ENCODE measurements at places on chromosomes 16 and 17.

- no peak for DNase-seq
Observed at GRCh38 chr17:30304778-30305177, 13.0 kb upstream of the BLMH start.

DNA sequence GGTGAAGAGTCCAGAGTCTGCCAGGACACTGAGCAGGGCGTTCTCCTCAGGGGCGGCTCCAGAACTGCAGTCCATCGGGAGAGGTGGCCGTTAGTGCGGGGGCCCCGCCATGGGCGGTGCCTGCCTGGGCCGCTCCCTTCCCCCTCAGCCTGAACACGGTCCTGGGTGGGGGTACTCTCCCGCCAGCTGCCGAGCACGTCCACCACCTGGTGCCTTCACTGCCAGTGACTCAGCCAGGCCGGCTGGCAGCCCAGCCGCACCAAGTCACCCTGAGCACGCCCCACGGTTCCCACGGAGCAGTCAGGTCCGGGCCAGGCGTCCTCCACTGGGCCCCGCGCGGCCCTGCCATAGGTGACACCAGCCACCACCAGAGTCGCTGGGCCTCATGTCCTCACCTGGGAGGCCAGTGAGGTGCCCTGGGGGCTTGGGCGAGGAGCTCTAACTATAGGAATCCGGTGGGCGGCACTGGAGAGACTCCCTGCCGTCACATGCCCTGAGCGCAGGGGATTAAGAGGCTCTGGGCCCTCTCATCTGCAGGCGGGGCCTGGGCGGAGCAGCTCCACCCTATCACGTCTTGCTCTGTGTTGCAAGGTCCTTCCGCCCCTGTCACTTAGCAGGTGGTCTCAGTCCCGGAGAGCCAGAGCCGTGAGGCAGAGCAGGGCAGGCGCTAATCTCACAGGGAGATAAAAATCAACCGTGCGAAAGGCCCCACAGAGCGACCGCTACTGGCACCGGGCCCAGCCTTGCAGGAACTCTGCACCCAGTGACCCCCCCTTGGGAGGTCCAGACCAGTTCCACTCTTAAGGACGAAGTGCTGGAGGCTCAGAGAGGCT lies 14.3 kb downstream of the PIEZO1 start:
- no peak for DNase-seq

DNA sequence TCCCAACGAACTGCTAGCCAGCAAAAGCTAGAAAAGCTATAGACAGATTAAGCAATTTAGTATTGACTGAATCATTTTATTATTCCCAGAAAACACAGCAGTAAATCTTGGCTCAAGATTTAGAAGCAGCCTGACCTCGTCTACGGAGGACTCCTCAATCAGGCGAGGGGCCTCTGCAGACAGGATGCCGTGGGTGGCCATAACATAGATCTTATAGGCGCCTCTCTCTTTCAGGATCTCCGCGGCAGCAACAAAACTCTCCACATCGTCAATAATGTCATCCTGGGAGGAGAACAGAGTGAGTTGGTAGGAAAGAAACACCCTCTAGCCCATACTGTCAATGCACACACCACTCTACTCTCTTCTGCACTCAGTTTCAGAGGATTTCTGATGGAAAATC lies 4.7 kb upstream of the QRICH2 start:
- no peak for DNase-seq

DNA sequence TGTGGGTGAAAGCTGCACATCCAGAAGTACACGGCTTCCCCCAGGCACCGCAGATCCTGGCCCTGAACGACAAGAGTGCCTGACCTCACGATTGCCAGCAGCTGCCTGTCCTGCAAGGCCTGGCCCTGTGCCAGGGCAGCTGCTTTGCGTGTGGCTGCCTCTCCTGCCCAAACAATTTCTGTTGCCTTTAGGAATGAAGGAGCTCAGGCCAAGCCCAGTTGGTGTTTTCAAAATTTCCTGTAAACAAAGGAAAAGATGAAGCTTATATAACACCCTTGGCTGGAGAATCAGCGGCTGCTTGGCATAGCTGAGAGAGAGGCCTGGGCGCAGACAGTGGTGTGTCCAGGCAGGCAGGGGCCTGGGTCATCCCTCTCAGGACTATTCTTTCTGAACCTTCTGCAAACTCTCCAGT lies 11.7 kb upstream of the SLC47A2 start:
- no peak for DNase-seq

GRCh38 chr17:59771093-59771492 lies 63.6 kb downstream of the VMP1 start:
- DNase-seq: no peak

DNA sequence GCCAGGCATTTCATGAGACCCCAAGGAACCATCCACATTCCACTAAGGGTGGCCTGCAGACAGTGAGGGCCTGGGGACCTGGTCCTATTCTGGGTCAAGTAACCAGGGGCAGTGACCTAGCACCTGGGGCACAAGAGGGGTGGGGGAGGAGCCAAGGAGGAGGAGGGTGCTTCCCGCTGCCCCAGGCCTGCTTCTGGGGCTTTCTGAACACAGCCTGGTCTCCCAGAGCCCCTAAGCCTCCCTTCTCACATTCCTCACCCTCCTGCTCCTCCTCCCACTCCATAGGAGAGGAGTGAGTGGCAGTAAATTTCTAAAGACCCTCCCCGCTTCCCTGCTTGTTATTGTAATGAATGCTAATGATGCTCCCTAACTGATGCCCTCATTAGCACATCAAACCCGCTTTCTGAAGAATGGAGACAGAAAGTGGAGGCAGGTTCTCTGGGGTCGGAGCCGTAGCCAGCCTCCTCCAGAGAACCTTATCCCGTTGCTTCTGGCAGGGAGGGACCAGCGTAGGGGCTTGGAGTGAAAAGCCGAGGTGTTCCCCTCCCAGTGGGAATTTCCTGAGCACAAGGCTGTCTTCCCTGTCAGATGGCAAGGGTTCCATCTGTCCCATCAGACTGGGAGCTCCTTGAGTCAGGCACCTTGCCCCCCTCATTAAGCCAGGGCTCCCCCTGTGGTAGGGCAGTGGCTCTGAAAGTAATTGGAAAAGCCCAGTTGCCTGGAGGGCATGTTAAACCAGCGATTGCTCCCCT lies 3.7 kb upstream of the SRCIN1 start:
- DNase-seq: no peak

DNA sequence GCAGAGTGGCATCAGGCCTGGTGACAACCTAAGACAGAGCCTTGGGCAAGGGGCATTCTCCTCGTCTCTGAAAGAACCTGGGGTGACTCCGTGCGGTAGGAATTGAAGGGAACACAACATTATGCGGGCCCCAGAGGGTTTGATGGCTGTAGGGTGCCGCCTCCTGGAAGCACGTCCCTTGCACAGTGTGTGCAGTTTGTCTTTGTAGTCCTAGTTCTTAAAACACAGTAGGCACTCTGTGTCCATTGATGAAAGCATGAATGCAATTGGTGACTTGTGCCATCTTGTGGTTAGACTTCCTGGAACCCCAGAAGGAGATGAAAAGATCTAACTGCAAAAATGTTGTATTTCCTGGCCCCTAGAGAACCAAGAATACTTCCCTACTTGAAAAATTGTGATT lies 279.8 kb downstream of the UTP18 start:
- DNase-seq: no peak

DNA sequence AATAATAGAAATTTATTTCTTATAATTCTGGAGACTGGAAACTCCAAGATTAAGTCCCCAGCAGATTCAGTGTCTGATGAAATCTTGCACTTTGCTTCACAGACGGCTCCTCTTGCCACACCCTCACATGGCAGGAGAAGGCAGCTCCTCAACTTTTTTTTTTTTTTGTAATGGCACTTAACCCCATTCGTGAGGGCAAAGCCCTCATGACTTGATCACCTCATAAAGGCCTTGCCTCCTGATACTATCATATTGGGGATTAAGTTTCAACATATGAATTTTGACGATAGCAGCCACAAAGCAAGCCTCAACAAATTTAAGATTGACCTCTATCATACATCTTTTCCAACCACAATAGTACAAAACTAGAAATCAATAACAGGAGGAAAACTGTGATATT lies 42.3 kb upstream of the CDYL2 start:
- no peak for DNase-seq
